ENCODE measurements at places on chromosomes 5 and 9.
A peak's percentile ranks its signal among the peaks of the same experiment; 100 is the strongest.

DNA sequence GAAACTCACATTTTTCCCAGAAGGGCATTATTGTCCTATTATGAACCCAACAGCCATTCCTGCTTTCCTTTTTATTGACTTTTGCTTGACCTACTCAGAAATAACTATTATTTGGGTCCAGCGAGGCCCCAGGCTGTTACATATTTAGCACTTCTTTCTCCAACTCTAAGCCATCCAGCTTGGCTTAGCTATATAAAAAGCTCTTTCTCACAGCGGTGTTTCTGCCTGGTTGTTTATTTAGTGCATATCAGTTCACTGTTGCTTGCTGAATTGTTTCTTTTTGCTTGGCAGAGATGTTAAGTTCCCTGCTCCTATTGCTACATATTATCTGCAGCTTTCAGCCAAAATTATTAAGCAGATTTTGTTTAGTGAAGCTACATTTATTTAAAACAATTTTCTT, 1156.8 kb upstream of the SEMA6A start:
- DNase-seq = peak; percentile 37

- DNase-seq = no peak
These were observed 80.1 kb upstream of the ITGA1 start for GRCh38 chr5:52707616-52708015.

- no peak for DNase-seq
These were observed 215.7 kb upstream of the OTULINL start for GRCh38 chr5:14365831-14366430.

GRCh38 chr5:160434022-160434531, 12.4 kb downstream of the PTTG1 start:
- no peak for DNase-seq

- no peak for DNase-seq
These were observed 618.3 kb downstream of the NR2F1-AS1 start for GRCh38 chr5:92962752-92963151.

- no peak for DNase-seq
These were observed 83.1 kb downstream of the FGF1 start for GRCh38 chr5:142602720-142603245.

DNA sequence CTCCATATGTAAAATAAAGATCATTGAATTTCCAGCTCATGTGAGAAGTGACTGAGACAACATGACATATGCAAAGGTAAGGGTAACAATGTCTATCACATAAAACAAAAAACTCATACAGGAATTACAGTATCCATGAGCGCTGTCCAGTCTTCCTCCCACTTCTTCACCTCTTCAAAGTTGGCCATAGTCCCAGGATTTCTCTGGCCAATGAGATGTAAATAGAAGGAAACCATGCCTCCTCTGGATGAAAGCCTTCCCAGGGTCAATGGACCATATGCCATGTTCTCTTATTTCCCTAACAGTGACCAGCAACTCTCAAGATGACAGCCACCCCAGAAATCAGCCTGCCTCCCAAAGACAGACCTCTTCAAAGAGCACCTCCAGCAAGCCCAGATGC, 75.5 kb downstream of the SEMA5A start:
- DNase-seq = no peak

GRCh38 chr5:149019679-149020078, 43.2 kb downstream of the SH3TC2 start:
- no peak for DNase-seq

DNA sequence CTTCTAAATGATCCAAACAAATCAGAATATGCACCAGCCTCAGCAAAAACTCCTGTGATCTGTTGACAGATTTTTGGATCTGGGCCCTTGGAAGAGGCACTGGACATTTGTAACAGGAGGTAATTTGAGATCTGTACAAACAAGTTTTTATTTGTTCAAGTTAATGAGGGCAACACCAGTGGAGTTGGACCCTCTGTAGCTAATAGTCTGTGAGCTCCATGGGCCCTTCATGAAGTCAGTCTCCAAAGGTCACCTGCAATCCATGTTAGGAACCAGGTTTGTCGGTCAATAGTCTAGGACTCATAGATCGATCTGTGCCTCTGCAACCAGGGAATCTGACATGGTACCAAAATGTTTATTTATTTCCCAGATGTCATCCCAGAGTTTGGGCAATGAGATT, 40.9 kb downstream of the PAM start:
- DNase-seq = peak; percentile 46

DNA sequence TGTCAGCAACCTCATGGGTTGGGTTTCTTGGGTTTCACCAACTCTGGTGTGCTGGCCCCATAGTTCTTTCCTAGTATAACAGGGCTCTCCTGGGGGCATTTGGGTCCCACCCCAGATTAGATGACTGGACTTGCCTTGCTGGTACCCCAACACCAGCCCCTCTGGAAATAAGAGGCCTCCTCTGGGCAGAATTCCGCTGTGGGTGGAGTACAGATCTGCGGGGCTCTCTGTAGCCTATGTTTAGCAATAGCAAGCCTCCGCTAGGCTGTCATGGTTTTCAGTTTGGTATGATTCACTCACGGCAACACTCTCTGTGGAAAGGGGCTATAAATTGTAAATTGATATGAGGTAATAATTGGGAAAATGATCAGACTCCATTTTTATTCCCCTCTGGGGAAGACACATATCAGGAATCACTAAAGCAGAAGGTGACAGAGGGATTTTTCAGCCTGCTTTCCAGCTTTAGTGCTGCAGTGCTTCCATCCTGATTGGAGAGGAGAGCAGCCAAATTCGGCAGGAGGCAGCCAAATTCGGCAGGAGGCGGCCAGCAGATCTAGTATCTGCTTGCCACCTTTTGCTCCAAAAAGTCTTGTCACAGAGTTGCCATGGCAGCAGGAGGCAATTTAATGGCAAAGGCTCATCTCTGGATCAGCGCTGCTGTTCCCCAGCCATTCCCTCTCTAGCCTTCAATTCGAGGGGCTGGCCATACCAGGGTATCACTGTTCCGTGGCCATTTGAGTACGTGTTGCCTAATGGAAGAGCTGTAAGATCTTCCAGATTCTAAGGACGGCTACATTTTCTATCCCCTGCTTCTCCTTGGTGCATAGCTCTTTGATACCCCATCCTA, 84.6 kb downstream of the SLC44A1 start:
- no peak for DNase-seq

- DNase-seq = peak; percentile 44
These were observed 12.2 kb upstream of the OR13J1 start for GRCh38 chr9:35882263-35882848.

DNA sequence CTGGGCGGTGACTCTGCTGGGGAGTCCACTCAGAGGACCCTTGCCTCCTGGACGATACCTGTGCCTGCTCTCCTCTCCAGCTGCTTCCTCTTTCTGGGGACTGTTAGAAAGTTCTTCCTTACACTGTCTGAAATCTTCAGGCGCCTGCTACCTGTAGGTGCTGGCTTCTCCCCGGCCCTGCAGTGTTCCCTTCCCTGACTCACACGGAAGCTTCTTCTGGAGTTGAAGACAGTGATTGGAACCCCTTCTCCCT, 562 bp downstream of the GSN start:
- DNase-seq = no peak

GRCh38 chr9:134190232-134191121, 26.1 kb upstream of the RNU6ATAC start:
- no peak for DNase-seq

GRCh38 chr5:115260248-115260647, 2.4 kb downstream of the PGGT1B start:
- no peak for DNase-seq

DNA sequence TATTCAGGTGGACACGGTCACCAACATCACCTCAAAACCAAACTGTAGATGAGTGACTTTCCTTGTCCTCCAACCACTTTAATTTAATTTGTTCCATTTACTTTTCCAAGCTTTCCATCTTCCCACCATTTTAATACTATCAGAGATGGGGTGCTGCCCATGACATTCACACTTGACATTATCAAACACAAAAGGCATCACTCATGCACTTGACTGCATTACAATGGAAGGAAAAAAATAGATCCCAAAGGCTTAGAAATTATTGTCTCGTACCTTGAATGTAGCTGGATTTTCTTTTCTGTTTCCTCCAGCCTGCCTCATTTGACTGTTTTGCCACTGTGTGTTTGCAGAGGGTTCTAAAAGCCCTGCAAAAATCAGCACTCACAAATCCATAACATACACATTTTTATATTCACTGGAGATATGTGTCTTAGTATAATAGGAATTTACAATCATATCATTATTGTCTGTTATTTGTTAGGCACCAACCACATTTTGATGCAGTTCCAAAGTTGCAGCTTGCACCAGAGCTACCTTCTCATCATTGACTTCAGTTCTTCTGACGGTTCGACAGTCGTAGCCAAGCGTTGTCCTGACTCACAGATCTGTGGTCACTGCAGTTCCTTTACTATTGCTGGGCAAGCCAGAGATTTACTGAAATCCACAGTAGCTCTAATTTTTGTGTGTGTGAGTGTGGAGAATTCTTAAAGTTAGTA, 712.3 kb upstream of the WWC1 start:
- no peak for DNase-seq

DNA sequence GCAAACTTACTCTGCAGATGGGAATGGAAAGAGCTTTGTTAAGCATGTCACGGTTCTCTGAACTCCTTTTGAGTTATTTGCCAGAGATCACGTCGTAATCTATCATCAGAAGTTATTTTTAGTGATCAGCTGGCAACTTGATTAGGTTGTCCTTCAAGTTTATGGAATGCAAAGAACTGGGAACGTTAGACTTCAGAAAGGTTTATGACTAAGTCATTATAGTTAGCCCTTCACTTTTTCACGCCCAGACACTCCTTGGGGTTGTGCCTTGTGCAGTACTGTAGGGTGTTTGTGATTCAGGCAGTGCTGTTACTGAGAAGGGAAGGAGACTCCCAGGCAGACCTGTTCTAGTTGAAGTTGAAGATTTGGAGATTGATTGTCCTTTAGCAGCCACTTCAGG, 26.8 kb upstream of the PHF2 start:
- no peak for DNase-seq

GRCh38 chr5:37710965-37711364, 128.9 kb downstream of the GDNF start:
- no peak for DNase-seq

DNA sequence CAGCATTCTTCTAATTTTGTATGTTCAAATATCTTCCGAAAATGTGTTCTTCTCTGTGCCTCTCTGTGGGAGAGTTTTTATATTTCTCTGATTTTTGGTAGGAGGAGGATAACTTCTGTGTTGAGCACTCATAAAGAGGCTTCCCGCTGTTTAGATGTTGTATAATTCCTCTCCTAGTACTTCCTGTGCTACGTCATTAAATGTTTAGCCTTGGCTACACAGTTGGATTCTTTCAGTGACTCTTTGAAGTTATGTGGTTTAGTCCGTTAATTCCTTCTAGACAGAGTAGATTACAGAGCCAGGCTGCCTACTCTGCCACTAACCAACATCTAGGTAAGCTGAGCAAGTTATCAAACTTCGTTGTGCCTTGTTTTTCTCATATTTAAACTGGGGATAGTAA, 302.6 kb downstream of the OSTF1 start:
- DNase-seq = no peak

- no peak for DNase-seq
These were observed 7.7 kb downstream of the EHMT1 start for GRCh38 chr9:137626464-137626863.

- DNase-seq = no peak
These were observed 7.0 kb upstream of the SLC6A19 start for GRCh38 chr5:1194378-1194777.

GRCh38 chr9:114798780-114799427, 6.9 kb downstream of the TNFSF15 start:
- no peak for DNase-seq

GRCh38 chr9:137175345-137175961, 3.6 kb upstream of the TMEM210 start:
- DNase-seq = no peak

DNA sequence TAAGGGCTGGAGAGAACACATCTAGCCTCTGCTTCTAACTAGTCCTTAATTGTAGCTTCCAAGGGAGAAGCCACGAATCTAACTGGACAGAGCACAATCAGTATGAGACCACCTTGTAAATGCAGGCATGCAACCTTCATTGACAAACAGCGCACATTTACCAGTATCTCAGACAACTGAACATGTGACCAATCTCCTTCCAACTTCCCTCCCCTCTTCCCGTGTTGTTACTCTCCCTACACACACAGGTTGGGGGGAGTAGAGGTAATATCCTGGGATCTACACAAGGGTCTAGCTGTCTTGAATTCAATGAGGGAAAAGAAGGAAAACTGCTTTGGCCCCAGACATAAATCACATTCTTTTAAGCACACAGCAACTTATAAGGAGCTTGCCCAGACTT, 77.6 kb downstream of the LIFR start:
- no peak for DNase-seq
